T-helper 17 cell (primary cell): ENCODE measurements at places on chromosomes 5 and 9.
A peak's percentile ranks its signal among the peaks of the same experiment; 100 is the strongest.

DNA sequence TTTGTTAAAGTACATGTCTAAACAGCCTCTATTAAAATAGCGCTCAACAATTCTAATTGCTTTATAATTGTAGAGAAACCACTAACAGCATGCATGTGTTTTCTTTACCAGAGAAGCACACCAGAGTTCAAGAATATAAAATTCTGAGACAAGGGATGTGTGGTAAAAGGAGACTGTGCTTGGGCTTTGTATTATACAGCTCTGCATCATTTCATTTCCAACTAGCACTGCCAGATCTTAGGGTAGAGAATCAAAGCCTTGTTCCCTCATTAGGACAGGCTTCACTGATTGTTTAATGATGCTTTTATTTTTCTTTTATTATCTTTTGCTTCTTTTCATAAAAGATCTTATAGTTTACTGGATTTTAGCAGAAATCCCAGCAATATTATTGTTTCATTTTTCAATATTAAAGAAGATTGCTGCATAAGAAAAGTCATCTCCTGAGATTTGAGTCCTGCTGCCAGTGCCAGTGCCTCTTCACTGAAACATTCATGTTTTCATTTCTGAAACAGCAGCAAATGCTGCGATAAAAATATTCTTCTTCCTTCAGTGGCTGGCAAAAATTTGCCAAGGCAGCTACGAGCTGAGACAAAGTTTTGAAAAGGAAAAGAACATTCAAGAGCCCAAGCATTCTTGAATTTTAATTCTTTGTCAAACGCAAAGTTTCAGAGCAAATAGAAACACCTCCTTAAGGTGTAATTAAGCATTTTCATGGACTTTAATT is 491.0 kb upstream of the PIK3R1 start:
- no peak for DNase-seq

- DNase-seq, result no peak
These were observed 28.9 kb downstream of the SNX24 start for GRCh38 chr5:122874179-122874875.

DNA sequence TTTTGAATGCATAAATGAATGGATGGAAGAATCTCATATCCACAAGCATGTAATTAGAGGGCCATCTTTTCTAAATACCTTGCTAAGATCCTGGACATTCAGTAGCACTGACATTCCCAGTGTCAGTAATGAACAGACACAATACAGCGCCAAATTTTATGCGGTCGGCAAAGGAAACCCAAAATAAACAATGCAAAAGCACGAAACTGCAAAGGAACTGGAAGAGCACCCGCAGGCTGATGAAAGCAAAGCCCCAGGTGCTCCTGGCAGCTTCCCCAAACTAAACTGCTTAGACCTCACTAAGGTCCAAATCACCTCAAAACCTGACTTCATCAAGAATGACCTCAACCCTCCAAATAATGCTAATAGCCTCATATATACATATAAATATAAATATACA is 102.0 kb downstream of the GPR21 start:
- no peak for DNase-seq

DNA sequence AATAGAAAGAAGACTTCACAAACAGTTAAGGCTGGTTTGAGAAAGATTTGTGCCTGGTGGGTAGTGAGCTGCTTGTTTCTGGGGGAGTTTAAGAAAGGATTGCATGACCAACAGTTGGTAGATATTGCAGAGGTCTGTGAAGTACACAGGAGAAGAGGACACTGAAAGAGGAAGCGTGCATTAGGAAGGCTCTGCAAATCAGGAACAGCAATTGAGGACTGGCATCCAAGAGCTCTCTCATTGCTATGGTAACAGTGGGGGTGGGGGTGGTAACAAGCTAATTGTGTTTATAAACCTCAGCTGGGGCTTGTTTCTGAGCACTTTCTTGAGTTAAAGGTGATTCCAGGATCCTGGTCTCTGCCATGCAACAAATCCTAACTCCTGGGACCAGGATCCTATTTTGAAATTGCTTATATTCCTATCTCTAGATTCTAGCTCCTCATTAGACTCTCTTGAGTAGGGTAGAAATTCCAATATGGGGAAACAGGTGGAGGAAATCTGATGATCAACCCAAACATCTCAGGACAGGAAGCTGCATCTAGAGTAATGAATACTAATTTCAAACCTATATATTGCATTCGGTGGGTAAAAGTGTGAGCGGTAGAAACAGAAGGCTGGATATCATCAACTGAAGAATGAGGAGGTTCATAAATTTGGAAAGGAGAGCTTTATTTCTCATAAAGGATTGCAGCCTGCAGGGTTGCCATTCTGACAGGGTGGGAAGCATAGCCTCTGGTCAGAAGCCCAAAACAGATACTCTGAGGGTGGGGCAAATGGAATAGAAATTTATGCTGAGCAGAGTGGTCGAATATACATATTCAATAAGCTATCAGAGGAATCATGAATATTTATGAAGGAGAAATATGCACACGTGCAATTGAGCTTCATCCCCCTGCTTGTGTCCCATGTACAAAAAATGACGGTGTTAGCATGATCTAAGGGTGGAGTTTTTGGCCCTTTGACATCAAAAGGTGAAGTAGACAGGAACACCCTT is 79.4 kb downstream of the PTTG1 start:
- no peak for DNase-seq

DNA sequence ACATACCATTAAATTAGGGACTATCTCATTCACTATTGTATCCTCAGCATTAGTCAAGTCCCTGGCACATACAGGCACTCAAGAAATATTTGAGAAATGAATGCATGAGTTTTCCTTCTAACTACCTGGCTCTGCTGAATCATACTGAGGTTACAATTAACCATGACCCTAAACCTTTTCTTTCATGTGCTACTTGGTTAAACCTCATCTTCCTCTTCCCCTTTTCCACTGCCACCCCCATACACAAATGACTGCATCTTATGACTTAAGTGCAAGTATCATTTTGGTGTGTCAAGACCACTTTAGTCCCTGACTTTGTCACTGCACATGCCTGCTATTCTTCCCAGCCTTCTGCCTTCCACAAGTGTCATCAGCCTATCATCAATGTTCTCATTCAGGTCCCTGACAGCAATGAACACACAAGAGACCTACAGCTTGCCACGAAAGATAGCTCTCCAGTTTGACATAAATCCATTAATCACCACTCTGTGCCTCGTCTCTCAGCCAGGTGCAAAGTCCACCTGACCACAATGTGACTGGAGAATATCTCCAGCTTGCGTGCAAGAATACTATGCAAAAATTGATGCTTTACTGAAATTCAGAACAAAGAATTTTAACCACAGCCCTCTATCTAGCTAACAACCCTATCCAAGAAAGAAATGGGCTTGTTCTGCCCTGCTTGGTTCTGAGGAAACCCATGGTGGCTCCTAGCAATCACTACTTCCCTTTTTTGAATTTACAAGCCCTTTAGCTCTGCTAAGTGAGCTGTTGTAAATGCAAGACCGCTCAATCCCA is 74.5 kb downstream of the MAPKAP1 start:
- no peak for DNase-seq

- no peak for DNase-seq
These were observed 49.1 kb upstream of the OSMR start for GRCh38 chr5:38796742-38797108.

DNA sequence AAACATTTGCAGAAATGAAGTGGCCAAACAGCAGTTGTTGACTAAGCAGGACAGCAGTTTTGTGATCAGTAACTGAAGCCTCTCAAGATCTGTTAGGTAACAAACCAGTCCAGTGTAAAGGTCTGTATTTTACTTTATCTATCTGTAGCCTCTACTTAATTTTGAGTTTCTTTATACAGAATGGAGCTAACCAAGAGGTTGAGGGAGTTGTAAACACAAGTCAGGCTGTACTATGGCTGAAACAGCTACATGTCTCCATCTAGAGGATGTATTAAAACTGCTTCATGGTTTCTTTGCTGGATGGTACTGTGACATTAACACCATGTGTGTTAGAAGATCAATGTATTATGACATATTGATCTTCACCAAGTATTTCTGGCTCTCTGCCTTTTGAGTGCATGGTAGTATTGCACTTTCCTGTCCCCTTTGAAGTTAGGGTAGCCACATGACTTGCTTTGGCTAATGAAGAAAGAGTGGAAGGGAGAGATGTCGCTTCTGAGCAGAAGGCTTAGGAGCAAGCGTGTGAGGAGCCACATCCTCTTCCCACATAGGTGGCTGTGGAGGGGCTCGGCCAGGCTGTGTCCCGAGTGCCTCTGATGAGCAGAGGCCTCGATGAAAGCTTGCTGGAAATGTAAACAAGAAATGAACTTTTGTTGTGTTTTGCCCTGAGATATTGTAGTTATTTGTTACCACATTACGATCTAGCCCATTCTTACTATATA is 105.6 kb upstream of the PCA3 start:
- no peak for DNase-seq

GRCh38 chr9:94741866-94742265 is 15.4 kb downstream of the AOPEP start:
- no peak for DNase-seq

GRCh38 chr5:34552686-34553085 is 103.4 kb upstream of the RAI14 start:
- DNase-seq, result no peak

- DNase-seq, result peak; percentile 13
These were observed at the start of gene NIPAL4 for GRCh38 chr5:157459715-157460599. NIPAL4 (plus strand) TSS chr5:157460213; CDS start chr5:157460321, 108 bp downstream.
